ENCODE measurements at places on chromosomes 5 and 9.

- no peak for DNase-seq
Observed at GRCh38 chr5:11596185-11596584, 308.1 kb downstream of the CTNND2 start.

GRCh38 chr9:121026768-121027167 is 23.3 kb downstream of the C5 start:
- DNase-seq = no peak

DNA sequence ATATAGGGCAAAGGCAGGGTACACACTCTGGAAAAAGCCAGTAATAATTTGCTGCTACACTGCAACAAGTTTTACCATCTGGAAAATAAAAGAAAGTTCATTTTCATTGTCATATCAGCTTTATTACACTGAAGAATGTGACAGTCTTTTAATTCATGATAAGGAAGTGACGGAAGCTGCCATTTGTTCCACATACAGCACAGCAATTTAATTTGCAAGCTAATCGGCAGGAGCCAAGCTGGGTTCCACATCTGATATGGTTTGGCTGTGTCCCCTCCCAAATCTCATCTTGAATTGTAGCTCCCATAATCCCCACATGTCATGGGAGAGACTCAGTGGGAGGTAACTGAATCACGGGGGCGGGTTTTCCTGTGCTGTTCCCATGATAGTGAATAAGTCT is 16.5 kb downstream of the PRELID2 start:
- no peak for DNase-seq

- peak; percentile 38 for DNase-seq
Observed at GRCh38 chr5:150155258-150156026, at the start of gene PDGFRB. Gene PDGFRB (minus strand): TSS chr5:150155845. CDS start chr5:150137047, 18,798 bp downstream.

GRCh38 chr5:149790276-149790675 is 60.2 kb downstream of the PPARGC1B start:
- no peak for DNase-seq

DNA sequence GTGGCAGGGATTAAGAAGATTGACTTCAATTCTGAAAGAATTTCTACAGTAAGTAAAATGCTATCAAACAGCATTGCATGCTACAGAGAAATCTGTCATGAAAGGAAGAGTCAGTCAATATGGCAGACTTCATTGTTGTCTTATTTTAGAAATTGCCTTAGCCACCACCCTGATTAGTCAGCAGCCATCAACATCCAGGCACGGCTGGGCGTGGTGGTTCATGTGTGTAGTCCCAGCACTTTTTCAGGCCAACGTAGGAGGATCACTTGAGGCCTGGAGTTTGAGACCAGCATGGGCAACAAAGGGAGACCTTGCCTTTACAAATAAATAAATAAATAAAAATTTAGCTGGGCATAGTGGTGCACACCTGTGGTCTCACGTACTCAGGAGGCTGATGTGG is 46.6 kb downstream of the RMI1 start:
- no peak for DNase-seq

GRCh38 chr9:26802921-26803320 is 89.7 kb downstream of the CAAP1 start:
- DNase-seq = no peak

GRCh38 chr5:116880601-116881000 is 306.0 kb upstream of the SEMA6A start:
- DNase-seq = no peak

DNA sequence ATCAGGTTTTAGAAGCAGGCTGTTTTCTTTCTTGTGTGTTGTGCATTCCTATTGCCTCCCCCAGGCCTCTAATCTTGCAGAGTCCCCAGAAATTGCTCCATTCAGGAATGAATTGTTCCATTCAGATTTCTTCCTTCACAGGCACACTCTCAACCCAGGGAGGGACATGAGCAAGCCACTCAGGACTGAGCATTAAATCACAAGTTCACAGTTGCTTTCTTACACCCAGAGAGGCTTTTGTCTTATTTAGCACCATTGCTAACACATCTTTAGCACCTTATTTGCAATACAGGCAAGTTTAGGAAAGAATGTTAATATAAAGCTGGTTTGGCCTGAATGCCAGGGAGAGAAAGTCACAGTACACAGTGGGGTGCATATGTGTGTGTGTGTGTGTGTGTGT is 221.4 kb downstream of the RAB3C start:
- no peak for DNase-seq

DNA sequence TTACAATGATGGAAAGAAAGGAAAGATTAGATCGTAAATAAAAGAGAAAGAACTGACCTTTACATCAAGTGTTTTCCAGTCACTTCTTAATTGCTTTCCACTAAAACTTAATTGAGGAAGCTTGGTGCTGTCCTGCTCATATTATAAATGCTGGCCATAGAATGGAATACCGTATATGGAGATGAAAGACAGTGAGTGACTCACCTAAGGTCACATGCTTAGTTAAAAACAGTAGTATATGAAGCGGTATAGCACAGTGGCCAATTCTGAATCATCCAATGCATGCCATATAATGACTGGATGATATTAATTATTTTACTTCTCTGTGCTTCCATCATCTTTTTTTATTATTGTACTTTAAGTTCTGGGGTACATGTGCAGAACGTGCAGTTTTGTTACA is 482.4 kb upstream of the SGCD start:
- no peak for DNase-seq

- no peak for DNase-seq
Observed at GRCh38 chr9:17625644-17626388, 47.0 kb downstream of the SH3GL2 start.

DNA sequence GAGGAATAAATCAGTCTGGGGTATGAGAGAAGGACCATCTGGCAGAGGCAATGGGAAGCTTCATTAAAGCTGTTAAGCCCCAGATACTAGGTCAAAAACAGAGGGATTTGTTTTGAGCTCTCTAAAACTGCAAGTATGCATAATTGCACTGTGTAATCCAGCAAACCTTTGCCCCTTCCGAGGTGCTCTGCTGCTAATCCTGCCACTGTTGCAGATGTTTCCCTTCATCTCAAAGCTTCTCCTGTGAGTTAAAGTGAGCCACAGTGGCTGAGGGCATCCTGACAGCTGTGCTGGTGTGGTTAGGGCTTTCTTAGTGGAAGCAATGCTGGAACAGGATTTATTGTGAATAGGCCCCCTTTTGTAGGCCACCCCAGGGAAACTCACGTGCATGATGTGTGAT is 160.3 kb upstream of the TRPC7 start:
- DNase-seq = no peak

DNA sequence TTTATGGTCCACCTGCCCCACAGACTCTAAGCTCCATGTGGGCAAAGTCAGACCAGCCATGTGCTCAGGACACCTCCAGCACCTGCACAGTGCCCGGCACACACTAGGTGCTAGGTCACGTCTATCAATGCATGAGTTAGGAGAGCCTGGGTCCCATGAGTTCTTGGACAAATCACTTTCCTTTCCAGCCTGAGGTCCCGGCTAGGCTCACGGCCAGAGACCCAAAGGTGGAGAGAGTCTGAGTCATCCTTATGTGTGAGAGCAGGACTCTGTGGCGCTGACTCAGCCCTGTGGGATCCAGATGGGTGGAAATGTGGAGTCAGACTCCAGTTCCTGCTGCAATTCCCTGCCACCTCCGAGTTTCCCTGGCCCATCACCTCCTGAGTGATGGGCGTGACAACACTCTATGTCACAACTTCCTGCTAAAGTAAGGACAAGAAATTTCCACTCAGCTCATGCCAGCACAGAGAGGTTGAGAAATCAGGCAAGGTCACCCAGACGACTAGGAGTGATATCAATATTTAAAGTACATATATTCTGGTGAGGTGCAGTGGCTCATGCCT is 2.5 kb upstream of the ST6GALNAC4 start:
- no peak for DNase-seq

GRCh38 chr9:97786341-97786740 is 66.7 kb upstream of the FOXE1 start:
- no peak for DNase-seq

- DNase-seq = no peak
Observed at GRCh38 chr5:86482008-86482407, 135.7 kb upstream of the COX7C start.

GRCh38 chr9:28542928-28543327 is 969.6 kb upstream of the C9orf72 start:
- no peak for DNase-seq

- no peak for DNase-seq
Observed at GRCh38 chr9:99850736-99851499, 29.2 kb downstream of the NR4A3 start.

DNA sequence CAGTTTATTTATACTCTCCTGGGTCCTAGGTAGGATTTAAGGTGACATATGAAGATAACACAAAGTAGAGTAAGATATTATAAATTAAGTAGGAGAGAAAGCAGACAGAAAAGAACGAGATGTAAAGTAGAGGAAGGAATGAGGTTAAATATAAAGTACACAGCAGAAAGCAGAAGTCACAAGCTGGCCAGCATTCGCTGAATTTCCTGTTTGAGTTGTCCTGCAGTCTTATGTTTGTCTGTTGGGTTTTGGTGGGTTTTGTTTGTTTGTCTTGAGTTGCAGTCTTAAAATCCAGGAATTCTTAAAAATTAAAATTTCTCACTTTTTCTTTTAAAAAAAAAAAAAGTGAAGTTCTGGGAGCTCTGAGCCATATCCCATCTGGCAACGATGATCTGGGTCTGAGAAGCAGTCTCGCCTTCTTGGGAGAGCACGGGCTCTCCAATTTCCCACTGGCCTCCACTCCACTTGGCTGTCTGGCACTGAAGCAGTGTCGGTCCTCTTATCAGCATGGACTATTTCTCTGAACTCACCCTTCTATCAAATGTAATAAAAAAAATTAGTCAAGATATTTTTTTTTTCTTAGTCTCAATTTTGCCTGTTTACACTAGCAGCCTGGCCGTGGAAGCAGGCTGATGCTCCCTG is 2.0 kb downstream of the S100Z start:
- DNase-seq = no peak

DNA sequence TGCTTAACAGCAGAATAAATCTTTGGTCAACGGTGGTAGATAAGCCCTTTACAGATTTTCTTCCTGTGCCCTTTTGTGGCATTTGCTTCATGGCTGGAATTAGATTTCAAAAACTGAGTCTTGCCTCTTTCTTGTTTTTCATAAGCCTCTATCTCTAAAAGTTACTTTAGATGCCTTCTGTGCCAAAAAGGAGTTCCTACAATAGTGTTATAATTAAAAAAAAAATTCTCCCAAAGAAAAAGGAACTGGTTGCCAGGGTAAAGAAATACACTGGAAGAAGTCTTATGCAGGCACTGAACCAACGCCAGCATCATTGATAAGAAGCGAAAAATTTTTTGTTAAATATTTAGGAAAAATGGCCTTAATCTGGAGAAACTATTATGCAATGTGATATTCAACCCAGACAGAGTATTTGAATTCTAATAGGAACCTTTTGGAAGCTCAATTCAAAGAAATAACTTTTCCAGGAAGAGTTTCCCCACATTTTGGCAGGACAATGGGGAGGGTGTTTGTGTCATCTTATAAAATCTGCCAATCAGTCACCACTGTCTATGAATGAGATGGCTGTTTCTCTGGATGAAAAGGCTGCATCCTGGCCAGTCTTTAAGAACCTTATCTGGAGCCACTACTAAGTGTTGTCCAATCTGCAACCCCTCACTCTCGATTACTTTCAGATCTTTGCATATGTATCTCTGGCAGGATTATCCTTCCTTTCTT is 608.1 kb downstream of the PDE4D start:
- DNase-seq = no peak

GRCh38 chr5:138354926-138355378 is 2.5 kb downstream of the KDM3B start:
- DNase-seq = no peak

DNA sequence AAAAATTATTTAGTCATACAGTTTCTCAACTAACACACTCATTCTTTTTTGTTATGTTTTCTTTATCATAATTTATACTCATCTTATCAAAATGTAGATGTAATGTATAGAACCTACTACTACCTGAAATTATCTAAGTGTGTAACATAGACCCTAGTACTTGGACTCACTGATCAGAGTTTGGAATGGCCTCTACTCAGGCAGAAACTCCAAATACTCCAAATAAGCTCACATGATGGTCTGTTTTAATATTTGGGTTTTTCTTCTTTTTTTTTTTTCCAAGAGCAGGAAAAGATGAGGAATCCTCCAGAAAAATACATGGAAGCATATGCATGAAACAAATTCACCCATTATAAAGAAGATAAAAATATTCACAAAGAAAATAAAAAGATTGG is 126.3 kb downstream of the PDE4D start:
- no peak for DNase-seq

- DNase-seq = no peak
Observed at GRCh38 chr9:92598382-92598781, 62.6 kb upstream of the ECM2 start.

- DNase-seq = no peak
Observed at GRCh38 chr5:25387953-25388352, 743.2 kb upstream of the CDH10 start.

DNA sequence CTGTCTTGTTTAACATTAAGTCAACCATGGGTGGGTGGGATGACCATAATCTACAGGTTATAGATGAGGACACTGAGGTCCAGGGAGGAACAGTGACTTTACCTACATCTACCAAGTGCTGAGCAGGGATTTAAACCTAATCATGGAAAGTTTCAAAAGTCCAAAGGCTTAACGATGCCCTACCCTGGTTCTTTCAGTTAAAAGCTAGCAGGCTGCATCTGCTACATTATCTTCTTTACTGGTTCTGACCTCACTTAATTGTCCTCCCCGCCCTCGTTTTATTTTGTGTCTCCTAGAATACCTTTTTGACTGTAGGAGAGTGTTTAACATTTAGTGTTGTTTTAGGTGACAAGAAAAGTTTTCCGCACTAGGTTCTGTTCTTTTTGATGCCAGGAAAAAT is 735.2 kb downstream of the TLR4 start:
- DNase-seq = no peak

- DNase-seq = no peak
Observed at GRCh38 chr9:92004045-92004392, 54.0 kb upstream of the ROR2 start.

GRCh38 chr9:96057155-96057554 is 181.7 kb downstream of the ERCC6L2 start:
- DNase-seq = no peak
